ENCODE measurements at places on chromosomes 1 and 21.

- peak; percentile 87 for DNase-seq
Measured at GRCh38 chr1:38559446-38560165, 300.0 kb downstream of the RRAGC start.

- DNase-seq: no peak
Measured at GRCh38 chr1:89672489-89673183, 39.7 kb downstream of the LRRC8C start.

DNA sequence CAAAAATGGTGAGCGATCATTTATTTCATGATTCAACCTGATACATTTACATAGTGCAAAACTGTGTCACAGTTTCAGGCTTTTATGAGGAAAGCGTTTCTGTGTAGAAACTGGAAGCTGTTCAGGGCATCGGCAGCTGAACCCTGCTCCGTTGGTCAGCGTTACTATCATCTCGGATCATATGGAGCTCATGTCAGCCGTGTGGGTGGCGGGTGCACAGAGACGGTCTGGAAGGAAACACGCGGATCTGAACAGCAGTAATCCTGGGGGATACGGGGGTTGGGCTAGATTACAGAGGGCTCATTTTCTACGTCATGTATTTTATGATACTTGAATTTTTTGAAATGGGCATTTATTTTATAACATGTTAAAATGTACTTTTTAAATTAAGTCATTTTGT lies 15.1 kb downstream of the C1orf174 start:
- DNase-seq: no peak

DNA sequence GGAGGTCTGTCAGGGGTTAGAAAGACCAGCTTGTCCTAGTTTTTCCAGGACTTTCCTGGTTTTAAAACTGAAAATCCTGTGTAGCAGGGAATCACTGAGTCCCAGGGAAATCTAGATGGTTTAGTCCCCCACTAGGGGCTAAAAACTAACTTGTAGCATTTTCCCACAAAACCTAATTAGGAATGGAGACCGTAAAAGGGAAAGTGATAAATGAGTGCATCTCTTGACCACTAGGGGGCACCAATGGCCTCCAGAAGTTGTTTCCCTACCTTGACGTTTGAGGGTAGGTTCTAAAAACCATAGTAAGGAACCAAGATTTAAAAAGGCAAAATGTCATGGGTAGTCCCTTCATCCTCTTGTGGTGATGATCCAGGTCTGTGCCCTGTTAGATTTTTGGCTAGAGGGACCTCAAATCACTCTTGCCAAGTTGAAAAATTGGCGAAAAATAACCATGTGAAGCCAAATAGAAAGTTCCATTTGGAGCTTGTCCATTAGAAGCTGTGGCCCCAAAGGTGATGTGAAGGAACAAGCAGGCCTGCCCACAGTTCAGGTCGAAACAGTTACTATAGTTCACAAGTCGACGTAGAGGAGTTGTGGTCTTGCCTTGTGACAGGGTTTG lies 24.5 kb downstream of the CLIC6 start:
- DNase-seq: peak; percentile 61
